Testis (tissue), 5 donors: ENCODE measurements at places on chromosomes 5 and 9. TPM values are rescaled to one million over a fixed set of nuclear protein-coding genes. Genes with fewer than 3 reads are reported as not detected.

GRCh38 chr9:84111726-84112125, 131.1 kb downstream of the RMI1 start:
- no peak overlapping the region for H3K27ac ChIP-seq
- DNase-seq, result no peak

DNA sequence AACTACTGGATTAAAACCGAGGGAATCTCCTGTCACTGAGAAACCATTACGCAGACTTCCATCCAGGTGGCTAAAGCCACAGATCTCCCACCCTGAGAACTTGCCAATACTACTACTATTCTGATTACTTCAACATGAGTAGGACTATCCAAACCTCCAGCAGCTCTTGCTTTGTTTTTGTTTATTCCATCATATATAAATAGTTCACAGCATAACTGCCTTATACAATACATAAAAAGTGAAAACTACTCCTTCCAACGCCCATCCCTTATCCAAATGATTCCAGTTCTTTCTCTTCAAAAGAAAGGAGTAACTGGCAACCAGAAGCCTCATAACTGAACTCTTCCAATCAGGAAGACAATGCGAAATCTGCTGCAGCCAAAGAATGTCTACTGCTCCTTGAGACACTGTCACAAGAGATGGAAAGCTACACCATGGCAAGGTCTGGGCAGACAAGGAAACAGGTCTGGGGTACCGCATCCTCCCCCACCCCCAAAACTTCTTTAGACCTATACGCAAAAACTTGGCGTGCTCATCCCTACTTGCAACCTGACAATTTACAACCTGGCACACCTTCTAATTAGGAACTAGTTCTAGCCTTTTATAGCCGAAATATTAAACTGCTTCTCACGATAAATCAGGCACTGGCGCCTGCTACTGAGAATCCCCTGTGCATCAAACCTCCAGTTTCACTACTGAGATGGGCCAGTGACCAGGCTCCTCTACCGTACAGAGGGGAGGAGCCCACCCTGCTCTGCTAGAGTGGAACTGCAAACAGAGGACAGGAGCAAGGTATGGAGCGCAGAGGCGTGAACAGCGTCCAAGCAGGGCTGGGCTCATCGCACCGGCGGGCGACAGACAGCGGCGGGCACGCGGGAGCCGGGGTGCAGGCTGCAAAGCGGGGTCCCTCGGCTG, 986 bp downstream of the PLPP1 start:
- H3K27ac ChIP-seq, result peak overlapping the region; percentile 93
- H3K27me3 ChIP-seq, result no peaks in the 10 kb centered on the region
- peak; percentile 18 for DNase-seq
- no peaks in the 10 kb centered on the region for H3K36me3 ChIP-seq
- peaks cover 4% of the 10 kb centered on the region for H3K4me1 ChIP-seq
- H3K4me3 ChIP-seq, result peak overlapping the region; percentile 91

GRCh38 chr9:31137176-31138160, 1247.0 kb upstream of the ACO1 start:
- H3K27ac ChIP-seq, result no peak overlapping the region
- no peaks in the 10 kb centered on the region for H3K4me1 ChIP-seq
- DNase-seq, result no peak
- no peaks in the 10 kb centered on the region for H3K36me3 ChIP-seq
- H3K27me3 ChIP-seq, result no peaks in the 10 kb centered on the region

DNA sequence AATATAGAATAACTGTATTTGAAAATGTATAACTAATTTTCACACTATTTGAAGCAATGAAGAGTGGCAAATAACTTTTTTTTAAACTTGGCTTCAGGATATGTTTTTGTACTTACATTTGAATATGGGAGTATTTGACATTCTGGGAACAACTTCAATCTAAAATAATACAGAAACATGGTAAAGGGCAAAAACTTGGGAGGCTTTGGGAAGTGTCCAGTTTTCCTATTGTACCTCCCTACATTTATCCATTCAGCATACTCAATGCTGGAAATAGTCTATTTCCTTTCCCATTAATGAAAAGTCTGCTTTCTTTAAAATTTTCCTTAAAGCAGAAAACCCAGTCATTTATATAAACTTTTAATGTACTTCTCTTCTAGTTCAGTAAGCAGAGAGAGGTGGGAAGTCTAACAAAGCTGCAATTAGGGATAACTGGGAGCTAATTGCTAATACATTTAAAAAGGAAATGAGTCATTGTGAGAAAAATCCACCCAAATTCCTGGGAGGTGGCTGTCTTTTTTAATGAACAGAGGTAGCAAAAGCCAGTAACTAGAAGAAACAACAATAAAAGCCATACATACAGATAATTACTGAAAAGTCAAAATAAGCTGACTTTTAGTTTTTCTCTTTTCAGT, 128.8 kb downstream of the FBN2 start:
- DNase-seq, result no peak
- no peaks in the 10 kb centered on the region for H3K27me3 ChIP-seq
- H3K27ac ChIP-seq, result no peak overlapping the region
- no peak overlapping the region for H3K4me3 ChIP-seq
- H3K4me1 ChIP-seq, result no peaks in the 10 kb centered on the region
- H3K36me3 ChIP-seq, result no peaks in the 10 kb centered on the region

DNA sequence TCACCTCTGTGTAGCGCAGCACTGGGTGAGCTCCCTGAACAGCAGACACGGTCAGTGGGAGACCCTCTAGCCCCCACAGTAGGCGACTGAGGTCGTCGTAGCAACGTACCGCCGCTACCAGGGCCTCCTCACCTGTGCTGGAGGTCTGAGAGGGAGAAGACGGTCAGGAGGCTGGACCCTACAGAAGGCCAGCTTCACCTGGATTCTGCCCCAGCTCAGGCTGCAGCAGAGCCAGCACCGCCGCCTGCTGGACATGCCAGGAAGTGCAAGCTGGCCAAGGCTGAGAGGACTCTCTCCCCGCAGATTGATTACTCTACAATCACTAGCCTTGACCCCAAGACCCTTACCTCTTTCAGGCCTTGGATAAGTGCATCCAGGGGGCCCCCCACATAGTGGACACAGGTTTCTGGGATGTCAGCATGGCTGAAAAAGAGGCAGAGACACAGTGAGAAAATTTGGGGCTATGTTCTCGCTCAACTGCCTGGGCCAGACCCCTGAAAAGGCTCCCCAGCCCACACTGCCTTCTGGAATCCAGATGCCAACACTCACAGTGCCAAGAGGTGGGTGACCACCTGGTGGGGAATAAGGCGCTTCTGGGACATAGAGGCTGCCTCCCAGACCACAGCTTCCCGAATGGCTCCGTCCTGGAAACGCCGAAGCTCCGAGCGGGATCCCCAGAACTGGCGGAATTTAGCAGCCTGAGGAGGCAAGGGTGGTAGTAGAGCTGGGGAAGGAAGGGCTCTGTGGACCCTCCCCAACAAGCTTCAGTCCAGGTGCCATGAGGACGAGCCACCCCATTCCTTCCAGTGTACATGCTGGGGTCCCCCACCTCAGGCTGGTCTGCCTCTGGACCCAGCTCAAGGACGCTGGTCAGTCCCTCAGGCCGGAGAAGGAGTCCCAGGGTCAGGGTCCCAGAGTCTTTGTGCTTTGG, 6.9 kb downstream of the NOL6 start:
- no peaks in the 10 kb centered on the region for H3K4me1 ChIP-seq
- H3K36me3 ChIP-seq, result no peaks in the 10 kb centered on the region
- peak; percentile 72 for DNase-seq
- no peak overlapping the region for H3K27ac ChIP-seq

DNA sequence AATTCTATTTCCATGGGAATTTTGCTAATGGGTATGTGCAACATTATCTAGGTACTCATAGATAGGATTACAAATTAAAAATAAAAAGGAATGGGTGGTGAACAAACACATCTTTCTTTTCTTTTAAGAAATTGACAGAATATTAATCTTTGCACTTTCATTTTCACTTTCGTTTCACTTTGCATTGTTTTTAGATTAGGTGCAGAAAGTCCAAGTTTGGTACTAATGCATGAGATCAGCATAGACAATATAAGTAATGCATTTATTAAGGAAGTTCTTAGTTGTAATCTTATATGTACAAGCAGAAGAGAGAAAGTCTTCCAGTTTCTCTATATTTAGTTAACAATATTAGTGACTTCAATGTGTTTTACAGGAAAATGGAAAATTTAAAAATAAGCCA, 196.5 kb downstream of the COMMD10 start:
- no peak overlapping the region for H3K4me3 ChIP-seq
- H3K27me3 ChIP-seq, result no peaks in the 10 kb centered on the region
- no peaks in the 10 kb centered on the region for H3K36me3 ChIP-seq
- H3K4me1 ChIP-seq, result no peaks in the 10 kb centered on the region
- no peak for DNase-seq

DNA sequence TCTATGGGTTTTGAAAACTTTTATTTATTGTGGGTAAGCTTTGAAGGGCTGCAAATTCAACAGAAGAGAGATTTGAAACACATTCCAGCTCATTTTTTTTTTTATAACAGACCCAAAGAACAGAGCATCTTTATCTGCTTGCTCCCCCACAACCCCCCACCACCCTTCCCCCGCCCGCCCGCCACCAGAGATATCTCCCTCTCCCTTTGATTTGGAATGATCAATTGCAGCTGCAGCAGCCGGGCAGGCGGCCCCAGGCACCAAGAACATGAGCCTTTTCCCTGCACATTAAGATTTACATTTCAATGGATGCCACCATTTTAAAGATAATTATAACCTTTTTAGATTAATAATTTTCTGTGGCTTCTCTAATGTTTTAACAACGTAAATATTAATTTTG, 510.9 kb downstream of the ZNF608 start:
- no peaks in the 10 kb centered on the region for H3K4me1 ChIP-seq
- H3K27me3 ChIP-seq, result no peaks in the 10 kb centered on the region
- no peaks in the 10 kb centered on the region for H3K36me3 ChIP-seq
- DNase-seq, result no peak
- H3K4me3 ChIP-seq, result no peak overlapping the region
- no peak overlapping the region for H3K27ac ChIP-seq

DNA sequence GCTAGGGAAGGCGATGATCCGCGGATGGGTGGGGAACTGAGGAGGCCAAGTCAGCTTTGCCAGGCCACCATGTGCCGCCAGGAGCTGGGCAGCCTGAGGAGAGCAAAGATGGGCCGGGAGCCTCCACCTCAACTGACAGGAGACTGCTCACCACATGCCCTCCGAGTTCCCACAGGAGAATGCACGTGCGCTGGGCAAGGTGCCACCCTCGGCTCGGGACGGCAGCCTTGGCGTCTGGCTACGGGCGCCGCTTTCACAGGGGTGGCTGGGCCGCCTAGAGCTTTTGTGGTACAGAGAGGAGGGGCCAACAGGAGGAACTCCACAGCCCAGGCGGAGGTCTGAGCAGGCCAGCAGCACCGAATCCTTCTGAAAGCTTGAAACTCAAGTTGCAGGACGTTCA, 5.3 kb upstream of the TBC1D9B start:
- H3K27me3 ChIP-seq, result no peaks in the 10 kb centered on the region
- peaks cover 6% of the 10 kb centered on the region for H3K4me1 ChIP-seq
- H3K27ac ChIP-seq, result no peak overlapping the region
- DNase-seq, result no peak
- H3K4me3 ChIP-seq, result no peak overlapping the region

GRCh38 chr5:95770830-95771708, 39.9 kb downstream of the RHOBTB3 start:
- H3K4me1 ChIP-seq, result peaks cover 16% of the 10 kb centered on the region
- H3K27ac ChIP-seq, result peak overlapping the region; percentile 78

GRCh38 chr5:87122151-87122977, 145.3 kb upstream of the RASA1 start:
- H3K36me3 ChIP-seq, result no peaks in the 10 kb centered on the region
- H3K4me1 ChIP-seq, result peaks cover 4% of the 10 kb centered on the region
- H3K4me3 ChIP-seq, result no peak overlapping the region
- no peak overlapping the region for H3K27ac ChIP-seq

GRCh38 chr5:1462358-1462757, 17.1 kb upstream of the SLC6A3 start:
- H3K4me1 ChIP-seq, result no peaks in the 10 kb centered on the region
- H3K4me3 ChIP-seq, result no peak overlapping the region
- H3K36me3 ChIP-seq, result no peaks in the 10 kb centered on the region
- no peaks in the 10 kb centered on the region for H3K27me3 ChIP-seq

DNA sequence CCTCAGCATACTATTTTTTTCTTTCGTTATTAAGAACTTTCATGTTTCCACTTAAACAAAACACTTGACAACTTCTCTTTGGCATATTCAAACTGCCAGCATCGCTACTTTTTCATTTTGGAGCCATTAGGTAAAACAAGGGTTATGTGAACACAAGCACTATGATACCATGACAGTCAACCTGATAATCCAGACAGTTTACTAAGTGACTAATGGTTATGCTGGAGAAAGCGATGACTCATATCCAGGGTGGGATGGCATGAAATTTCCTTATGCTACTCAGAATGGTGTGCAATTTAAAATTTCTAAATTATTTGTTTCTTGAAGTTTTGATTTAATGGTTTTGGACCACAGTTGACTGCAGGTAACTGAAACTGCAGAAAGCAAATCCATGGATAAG, 29.9 kb upstream of the PRSS3 start:
- H3K27me3 ChIP-seq, result no peaks in the 10 kb centered on the region
- no peaks in the 10 kb centered on the region for H3K36me3 ChIP-seq
- H3K4me1 ChIP-seq, result no peaks in the 10 kb centered on the region
- H3K27ac ChIP-seq, result no peak overlapping the region
- H3K4me3 ChIP-seq, result no peak overlapping the region

GRCh38 chr5:179900711-179901110, 7.0 kb downstream of the TBC1D9B start:
- no peaks in the 10 kb centered on the region for H3K36me3 ChIP-seq
- no peak overlapping the region for H3K4me3 ChIP-seq
- H3K4me1 ChIP-seq, result peaks cover 29% of the 10 kb centered on the region
- H3K27me3 ChIP-seq, result no peaks in the 10 kb centered on the region
- peak overlapping the region; percentile 47 for H3K27ac ChIP-seq

DNA sequence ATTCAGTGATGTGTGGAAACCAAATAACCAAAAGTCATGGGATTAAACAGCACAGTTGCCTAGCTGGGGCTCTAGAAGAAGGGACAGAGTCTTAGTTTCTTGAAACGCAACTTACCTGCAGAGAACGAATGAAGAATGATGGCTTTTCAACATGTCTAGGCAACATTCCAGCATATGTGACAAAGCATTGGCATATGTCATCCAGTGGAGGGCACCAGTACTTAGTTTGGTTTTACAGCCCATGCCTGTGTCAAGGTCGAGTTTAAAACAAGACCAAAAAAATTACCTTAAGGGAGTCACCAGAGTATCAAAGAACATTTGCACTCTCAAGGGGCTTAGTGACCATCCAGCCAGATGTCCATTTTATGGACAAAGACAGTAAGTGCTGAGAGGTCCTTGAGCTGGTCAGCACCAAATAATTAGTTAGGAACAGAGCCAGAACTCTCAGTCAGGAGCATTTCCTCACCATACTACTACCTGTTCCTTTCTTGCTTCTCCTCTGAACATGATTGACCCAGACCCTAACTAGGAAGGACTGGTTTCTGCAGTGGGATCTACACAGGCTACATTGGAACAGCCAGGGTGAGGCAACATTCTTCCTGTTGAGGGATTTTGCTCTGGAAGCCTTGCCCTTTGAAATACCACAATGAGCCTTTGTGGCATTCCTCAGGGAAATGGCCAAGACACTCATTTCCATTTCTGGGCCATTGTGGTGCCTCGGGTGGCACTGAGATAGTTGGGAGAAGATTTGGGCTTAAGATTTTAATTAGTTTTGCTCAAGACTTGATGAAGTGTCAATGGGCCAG, 75.4 kb upstream of the ANKH start:
- H3K4me1 ChIP-seq, result no peaks in the 10 kb centered on the region
- no peak overlapping the region for H3K4me3 ChIP-seq
- no peaks in the 10 kb centered on the region for H3K27me3 ChIP-seq
- no peaks in the 10 kb centered on the region for H3K36me3 ChIP-seq
- H3K27ac ChIP-seq, result no peak overlapping the region
- no peak for DNase-seq

GRCh38 chr5:126098330-126099017, 324.7 kb upstream of the GRAMD2B start:
- H3K36me3 ChIP-seq, result no peaks in the 10 kb centered on the region
- no peak overlapping the region for H3K27ac ChIP-seq
- no peak for DNase-seq
- no peak overlapping the region for H3K4me3 ChIP-seq

Gene RETREG1
- total RNA-seq, result 55.4 TPM

Gene TMEM174
- not detected for total RNA-seq

Gene SPATA31D4
- total RNA-seq, result 6.1 TPM

Gene CNTNAP3
- total RNA-seq, result 17.5 TPM

Gene PCDHGA12
- total RNA-seq, result 11.3 TPM
